ENCODE measurements at places on chromosomes 1 and 21.

DNA sequence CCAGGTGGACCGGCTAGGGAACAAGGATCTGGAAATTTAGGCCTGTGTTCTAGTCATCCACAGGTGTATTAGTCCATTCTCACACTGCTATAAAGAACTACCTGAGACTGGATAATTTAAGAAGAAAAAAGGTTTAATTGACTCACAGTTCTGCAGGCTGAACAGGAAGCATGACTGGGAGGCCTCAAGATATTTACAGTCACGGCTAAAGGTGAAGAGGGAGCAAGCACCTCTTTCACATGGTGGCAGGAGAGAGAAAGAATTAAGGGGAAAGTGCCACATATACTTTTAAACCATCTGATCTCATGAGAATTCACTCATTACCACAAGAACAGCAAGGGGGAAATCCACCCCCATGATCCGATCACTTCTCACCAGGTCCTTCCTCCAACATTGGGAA, 174.7 kb upstream of the C1orf105 start:
- no peak for DNase-seq

- no peak for DNase-seq
Measured at GRCh38 chr1:59071876-59072582, 224.9 kb upstream of the FGGY start.

DNA sequence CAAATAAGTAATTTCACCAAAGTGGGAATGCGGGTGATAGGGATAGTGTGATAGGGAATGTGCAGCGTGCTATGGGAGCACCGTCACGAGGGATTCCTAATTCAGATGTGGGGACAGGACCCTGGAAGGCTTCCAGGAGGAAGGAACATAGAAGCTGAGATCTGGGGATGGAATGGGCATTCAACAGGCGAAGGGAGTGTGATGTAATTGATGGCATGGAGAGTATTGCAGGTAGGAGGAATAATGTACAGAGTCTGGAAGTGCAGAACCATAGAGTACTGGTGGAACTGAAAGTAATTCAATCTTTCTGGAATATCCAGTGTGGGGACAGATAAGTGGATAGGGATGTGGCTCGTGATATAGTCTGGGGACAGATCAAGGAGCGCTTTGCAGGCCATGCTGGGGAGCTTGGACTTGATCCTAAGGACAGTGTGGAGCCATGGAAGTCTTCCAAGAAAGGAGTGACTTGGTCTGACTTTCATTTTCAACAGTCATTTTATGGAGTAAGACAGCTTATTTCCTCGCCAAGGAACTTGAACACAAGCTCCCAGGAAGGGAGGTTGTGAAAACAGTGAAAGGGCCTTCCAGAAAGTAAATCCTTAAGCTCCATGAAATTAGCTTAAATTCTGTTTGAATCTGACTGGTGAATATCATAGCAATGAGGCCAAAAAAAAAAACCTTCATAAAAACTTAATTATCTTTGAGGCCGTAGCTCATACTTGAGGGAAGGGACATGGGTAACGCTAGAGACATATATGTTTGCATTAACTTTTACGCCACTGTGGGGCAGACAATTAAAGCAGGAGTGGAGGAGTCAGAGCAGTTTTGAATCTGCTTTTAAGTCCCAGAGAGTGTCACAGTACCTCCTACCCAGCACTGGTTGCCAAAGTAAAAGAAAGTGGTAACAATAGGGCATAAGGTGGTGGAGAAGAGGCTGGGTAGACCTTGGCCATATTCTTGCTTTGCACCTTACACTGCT, 55.8 kb downstream of the ROR1 start:
- no peak for DNase-seq

- no peak for DNase-seq
Measured at GRCh38 chr1:53127546-53127945, 14.9 kb downstream of the SLC1A7 start.

- DNase-seq: no peak
Measured at GRCh38 chr1:2470290-2471158, 5.6 kb upstream of the PLCH2 start.

DNA sequence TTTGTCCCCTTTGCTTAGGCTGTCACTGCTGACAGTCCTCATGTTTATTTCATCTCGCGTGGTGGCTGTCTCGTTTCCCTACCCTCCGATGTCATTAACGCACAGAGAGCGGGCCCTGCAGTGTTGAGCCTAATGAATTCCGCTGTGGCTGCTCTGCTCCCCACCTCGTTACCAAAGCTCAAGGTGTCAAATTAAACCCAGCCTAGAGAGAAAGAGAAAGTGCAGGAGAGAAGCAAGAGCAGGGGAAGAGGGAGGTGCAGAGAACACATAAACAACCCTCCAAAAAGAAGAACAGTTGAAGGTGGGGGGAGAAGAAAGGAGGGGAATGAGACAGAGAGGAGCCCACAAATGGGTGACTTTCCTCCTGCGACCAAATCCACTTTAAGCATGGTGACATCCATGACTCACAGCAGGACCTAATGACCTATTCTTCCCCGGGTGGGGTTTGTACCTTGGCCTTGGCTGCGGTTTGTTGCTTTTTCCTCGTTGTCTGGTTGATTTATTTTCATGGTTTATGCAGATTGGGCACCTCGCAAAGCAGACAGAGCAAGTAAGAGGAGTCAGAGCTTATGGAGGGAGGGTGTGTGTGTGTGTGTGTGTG, 92.5 kb downstream of the PBX1 start:
- DNase-seq: no peak

DNA sequence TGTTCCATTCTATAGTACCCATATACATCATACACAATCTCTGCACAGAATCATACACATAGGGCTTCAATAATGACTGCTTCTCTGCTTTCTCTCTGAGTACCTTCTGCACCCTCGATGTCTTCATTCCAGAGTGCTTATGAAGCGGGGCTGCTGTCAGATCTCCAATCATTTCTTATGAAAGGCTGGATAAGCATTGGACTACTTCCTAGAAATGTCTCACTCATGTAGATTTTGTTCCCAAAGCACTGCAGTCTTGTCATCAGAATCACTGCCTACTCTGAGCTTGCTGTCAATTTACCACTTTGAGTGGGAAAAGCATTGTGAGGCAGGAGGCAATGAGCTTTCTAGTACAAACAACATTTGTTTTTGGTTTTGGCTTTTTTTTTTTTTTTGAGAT, 179.0 kb downstream of the SLC35F3 start:
- DNase-seq: no peak

- DNase-seq: no peak
Measured at GRCh38 chr1:113394043-113394862, 3.9 kb downstream of the MAGI3 start.

DNA sequence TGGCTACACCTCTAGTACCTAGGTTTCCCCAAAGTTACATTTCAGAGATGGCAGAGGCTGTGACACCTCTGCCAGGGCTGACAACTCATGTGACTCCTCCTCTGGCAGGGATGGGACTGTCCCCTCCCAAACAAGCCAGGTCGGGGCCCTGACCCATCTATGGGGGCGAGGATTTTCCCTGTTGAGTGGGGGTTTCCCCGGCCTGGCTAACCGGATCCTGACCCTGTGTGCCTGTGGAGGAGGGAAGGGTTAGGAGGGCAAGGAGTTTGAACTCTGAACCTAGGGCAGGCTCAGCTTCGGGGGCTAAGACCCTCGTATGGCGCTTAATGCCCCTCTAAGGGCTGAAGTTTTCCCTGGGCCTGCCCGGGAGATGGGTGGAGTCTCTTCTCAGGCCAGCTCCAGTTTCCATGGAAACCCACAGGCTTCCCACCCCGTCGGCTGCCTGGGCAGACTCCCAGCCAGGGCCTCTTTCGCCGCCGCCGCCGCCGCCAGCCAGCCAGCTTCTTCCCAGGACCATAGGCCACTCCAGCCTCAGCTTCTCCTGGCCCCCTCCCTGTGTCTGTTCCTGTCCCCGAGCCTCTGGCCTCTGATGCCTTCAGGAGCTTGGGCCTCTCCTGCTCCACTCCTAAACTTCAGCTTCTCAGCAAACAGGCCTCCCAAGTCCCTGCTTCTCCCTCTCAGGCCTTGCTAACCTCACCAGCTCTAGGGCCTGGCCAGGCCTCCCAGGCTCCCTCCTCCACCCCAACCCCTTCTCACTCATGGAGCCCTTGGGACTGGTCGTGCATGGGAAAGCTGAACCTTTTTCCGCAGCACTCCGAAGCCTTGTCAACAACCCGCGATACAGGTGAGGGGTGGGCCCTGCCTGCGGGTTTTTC, at the start of gene BTBD19:
BTBD19 (plus strand) TSS at position 461 of the 875 bp plus-strand sequence; CDS start at position 759, 298 bp downstream.
- DNase-seq: peak; percentile 75

GRCh38 chr1:206464456-206464964, 5.8 kb upstream of the IKBKE start:
- no peak for DNase-seq

- no peak for DNase-seq
Measured at GRCh38 chr1:22721122-22721873, 10.7 kb downstream of the EPHB2 start.

DNA sequence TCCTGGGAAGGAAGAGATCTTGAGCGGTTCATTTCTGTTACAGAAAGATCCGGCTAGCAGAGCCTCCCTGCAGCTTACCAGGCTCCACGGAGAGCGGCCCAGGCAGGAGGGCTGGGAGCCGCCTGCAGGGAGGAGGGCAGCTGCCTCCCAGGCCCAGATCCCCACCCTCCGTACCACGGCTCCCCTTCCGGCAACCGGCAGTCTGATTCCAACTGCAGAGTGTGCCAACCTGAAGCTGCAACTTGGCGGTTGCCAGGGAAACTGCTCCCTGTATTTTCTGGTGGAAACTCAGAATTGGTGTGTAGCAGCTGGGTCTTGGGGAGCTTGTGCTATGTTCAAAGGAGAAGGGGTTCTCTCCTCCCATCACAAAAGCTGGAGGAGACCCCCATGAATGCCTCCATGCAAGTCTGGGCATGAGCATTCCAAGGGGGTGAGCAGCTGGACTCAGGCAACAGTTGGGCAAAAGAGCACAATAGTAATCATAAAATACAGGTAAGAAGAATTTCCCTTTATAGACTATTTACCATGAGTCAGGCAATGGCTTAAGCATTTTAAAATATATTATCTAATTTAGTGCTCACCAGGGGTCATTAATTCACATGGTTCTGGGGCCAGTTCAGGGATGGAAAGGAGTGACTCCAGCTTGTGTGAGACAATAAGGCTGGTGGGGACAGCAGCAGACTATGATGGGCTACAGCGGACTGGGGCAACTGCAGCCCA, 46.1 kb upstream of the KAZN start:
- DNase-seq: no peak

DNA sequence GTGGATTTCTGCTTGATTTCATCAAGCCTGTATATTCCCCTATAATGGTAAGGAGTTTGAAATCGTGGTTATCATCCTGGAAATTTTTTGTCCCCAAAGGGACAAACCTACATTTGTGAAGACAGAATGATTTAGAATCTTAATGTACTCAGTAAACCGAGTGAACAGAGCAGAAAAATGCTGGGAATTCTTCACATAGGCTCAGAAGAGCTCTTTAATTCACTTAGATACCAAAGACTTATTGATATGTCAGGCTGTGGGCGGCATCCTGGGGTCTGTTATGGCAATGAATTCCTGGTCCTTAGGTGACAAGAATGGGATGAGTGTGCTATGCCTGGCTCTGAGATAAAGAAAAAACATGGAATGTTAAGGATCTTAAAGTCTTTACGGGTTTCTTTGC, 74.9 kb downstream of the ROR1 start:
- no peak for DNase-seq

GRCh38 chr1:38341694-38342093, 295.1 kb upstream of the POU3F1 start:
- no peak for DNase-seq

DNA sequence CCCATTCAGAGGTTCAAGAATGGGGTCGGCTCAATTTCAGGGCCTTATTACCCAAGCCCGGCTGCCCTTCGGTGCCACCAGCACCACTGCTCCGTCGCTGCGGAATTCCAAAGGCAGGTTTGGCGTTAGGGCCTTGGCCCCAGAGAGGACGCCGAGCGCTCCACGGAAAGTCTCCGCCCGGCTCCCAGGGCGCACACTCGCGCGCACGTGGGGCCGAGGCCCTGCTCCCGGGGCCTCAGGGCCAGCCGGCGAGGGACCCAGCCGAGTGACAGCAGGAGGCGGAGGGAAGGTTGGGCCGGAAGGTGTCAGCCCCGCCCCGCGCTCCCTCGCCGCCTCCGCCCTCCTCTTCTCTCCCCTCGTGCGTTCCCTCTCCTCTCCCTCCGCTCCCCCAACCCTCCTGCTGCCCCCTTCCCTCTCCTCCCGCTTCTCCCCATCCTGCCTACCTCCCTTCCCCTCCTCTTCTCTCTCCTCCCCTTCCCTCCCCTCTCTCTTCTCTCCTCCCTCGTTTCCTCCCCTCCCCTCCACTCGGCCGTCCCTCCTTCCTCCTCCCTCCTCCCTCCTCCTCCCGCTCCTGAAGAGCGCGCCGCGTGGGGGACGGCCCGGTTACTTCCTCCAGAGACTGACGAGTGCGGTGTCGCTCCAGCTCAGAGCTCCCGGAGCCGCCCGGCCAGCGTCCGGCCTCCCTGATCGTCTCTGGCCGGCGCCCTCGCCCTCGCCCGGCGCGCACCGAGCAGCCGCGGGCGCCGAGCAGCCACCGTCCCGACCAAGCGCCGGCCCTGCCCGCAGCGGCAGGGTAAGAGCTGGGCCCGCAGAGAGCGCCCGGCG, at the start of gene ETS2:
ETS2 (plus strand) TSS at position 602 of the 825 bp plus-strand sequence. CDS start 4,106 bp downstream, outside the sequence.
- DNase-seq: peak; percentile 77

DNA sequence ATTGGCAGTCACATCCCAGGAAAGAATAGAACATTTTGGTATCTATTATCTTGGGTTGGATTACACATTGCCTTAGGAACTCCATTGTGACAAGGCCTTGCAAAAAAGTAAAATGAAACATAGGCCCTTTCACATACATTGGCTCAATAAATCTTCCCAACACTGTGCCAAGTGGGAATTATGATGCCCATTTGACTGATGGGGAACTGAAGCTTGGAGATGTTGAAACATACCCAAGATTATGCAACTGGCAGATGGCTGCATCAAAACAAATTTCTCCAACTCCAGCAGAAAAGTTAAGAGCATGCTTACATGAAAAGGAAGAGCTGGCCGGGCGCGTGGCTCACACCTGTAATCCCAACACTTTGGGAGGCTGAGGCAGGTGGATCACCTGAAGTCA, 26.9 kb downstream of the PLEKHO1 start:
- no peak for DNase-seq

- DNase-seq: no peak
Measured at GRCh38 chr1:77371396-77371795, 89.6 kb downstream of the AK5 start.

GRCh38 chr21:28332796-28333195, 659.9 kb downstream of the LTN1 start:
- no peak for DNase-seq

DNA sequence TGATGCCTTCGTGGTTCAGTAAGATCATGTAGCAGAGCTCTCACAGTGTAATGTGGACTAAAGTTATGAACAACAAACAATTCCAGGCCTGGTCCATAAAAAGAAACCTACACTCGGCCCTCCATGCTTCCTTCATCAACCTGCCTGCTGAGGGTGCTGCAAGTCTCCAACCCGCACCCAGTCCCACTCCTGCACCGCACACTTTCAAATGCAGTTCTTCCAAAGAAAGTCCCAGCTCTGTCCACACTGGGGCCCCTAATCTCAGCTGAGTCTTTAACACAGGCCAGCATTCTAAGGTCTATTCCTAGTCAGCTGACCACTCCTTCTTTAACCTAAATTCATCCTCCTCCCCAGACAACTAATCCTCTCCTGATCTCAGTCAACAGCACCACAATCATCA, 71.5 kb upstream of the NR5A2 start:
- DNase-seq: no peak
